Activated B cell treated with CpG ODN at 0.5 μM for 24 hours (primary cell): ENCODE measurements at places on chromosomes 7 and 10. TPM values are rescaled to one million over a fixed set of nuclear protein-coding genes. Genes with fewer than 3 reads are reported as not detected.

GRCh38 chr7:135322571-135323340 lies 89.1 kb downstream of the STRA8 start:
- no peak for DNase-seq

The TMEM209 gene
- 30.0 and 32.6 TPM in 2 replicates for total RNA-seq

GRCh38 chr7:55131142-55131929 lies 112.5 kb downstream of the EGFR start:
- no peak for DNase-seq

The FGL2 gene
- 5.7 and 6.7 TPM in 2 replicates for total RNA-seq

- no peak for DNase-seq
Observed at GRCh38 chr7:22235134-22235533, 121.8 kb downstream of the RAPGEF5 start.

The ZNF736 gene
- 54.4 and 71.6 TPM in 2 replicates for total RNA-seq

The CYP2E1 gene
- total RNA-seq, result 0.64 and 1.1 TPM in 2 replicates

DNA sequence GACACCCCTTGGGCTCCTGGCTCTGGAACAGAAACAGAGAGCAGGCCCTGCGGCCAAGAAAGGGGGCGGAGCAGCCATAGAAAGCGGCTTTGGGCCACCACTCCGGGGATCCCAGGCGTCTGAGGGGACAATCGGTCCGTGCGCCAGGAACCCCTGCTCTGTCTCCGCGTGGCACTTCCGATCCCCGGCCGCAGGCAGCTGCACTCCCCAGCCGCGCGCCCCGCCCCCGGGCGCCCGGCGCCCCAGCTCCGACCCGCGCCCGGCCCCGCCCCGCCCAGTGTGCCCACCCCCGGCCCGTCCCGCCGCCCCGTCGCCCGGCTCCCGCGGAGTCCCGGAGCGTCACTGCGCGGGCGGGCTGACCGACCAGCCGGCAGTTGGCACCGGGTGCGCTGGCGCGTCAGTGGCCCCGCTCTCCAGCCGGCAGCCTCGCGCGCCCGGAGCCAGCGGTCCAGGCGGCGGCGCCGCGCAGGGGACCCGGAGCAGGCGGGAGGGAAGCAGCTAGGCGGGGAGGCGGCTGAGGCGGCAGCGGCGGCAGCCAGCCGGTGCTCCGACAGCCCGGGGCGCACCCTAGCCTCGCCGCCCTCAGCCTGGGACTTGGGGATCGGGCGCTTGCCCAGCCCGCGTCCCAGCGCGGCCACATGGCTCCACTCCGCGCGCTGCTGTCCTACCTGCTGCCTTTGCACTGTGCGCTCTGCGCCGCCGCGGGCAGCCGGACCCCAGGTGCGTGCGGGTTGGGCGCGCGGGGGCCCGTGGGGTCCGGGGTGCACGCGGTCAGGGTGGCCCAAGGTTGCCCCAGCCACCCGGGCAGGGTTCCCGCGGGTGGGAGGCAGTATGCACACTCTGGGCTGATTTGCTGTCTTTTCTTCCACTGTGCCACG lies at the start of gene ADAMTS14:
Gene ADAMTS14, plus strand, starts transcription at position 342 of the 878 bp plus-strand sequence. Its CDS starts 297 bp downstream, at position 639.
- no peak for DNase-seq

DNA sequence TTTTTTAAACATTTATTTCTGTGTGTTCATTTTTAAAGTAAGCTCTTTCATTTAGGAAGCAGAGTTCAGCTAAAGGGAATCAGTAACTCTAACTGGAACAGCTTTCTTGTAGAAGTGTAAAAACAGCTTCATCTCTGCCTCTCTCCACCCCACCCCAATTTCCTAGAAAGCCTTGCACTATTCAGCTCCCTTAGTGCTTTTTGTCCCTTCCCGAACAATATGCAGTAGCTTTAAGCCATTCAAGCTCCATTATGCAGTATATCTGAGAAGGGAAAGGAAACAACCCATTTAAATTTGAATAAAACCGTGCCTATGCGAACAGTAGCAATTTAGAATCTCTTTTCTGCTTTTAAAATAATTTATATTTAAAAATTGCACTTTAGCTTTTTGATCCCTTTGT lies 134.5 kb downstream of the TRIL start:
- DNase-seq, result no peak

GRCh38 chr7:43764039-43764761 lies 5.7 kb downstream of the BLVRA start:
- DNase-seq, result no peak

The TIMM23B gene
- total RNA-seq, result 27.0 and 33.3 TPM in 2 replicates

The TSPAN13 gene
- 15.1 and 17.8 TPM in 2 replicates for total RNA-seq

DNA sequence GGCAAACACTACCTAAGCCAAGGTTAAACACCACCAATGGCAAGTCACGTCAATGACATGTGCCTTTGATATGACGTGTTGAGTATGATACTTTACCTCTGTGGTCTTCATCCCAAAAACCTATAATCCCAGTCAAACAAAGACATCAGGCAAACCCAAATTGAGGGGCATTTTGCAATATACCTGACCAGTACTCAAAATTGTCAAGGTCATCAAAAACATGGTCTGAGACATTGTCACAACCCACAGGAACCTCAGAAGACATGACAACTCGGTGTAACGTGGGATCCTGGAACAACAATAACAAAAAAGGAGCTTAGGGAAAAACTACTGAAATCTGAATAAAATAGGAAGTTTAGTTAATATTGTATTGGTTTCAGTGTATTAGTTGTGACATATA lies 7.2 kb downstream of the FAM237B start:
- no peak for DNase-seq

DNA sequence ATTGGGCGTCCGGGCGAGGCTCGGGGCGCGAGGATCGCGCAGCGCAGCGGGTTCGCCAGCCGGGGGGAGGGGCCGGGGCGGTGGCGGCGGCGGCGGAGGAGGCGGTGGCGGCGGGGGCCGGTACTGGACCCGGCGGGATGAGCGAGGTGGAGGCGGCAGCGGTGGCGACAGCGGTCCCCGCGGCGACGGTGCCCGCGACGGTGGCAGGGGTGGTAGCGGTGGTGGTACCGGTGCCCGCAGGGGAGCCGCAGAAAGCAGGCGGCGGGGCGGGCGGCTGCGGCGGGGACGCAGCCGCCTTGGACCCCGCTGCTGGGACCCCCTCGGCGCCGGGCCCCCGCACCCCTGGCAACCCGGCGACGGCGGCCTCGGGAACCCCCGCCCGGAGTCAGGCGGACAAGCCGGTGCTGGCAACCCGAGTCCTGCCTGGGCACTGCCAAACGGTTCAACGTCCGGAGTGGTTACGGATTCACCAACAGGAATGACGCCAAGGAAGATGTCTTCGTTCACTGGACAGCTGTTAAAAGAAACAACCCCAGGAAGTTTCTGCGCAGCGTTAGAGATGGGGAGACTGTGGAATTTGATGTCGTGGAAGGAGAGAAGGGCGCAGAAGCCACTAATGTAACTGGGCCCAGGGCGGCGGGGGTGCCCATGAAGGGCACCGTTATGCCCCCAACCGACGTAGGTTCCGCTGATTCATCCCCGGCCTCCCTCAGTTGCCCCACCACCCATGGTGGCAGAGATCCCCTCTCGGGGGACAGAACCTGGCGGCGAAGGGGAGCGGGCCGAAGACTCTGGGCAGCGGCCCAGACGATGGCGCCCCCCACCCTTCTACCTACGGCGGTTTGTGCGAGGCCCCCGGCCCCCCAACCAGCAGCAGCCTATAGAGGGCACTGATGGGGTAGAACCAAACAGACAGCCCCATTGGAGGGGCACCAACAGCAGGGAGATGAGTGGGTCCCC lies 100.3 kb upstream of the CPXM2 start:
- no peak for DNase-seq

DNA sequence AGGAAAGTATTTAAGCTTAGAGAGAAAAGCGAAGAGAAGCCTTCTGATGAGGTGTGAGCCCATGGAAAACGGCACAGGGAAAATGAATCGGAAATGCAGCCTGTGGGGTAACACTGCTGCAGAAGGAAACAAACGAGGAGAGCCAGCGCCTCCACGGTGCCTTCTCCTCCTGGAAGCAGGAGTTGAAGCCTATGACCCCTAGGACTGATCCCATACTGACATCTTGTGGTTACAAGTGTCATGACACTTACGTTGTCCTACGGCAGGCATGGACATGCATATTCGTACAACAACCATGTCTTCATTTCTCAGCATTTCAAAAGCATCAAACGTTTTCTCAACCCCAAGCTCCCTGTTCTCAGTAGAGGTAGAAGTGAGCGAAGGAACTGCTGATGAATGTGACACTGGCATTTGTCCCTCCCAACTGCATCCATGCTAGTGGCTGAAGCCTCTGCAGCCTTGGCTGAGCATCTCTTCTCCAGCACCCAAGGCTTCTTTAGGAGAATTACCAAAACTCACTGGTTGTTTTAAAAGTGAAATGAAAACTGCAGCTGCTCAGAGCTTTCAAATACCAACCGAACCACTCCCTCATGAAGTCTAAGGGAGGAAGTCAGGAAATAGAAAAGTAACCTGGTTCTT lies 160.2 kb downstream of the JAZF1 start:
- DNase-seq, result no peak

GRCh38 chr10:68348265-68348741 lies 15.6 kb upstream of the PBLD start:
- DNase-seq, result no peak

- DNase-seq, result no peak
Observed at GRCh38 chr7:20079080-20079479, 138.1 kb downstream of the MACC1 start.

DNA sequence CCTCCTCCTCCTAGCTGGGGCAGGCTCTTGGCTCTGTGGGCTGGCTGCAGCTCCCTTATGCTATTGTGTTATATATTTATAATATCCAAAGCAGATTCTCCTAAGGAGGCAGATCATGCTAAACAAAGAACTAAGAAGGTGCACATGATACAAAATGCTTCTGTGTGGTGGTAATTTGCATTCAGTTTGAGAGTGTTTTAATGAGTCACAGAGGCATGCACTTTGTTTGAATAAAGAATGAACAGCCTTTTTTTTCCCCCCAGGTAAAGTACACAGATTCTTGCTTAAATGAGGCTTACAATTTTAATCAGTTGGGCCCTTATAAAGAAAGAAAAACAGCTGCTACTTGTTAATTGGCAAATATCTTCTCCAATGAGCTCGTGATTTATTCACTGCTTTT lies 95.0 kb downstream of the FANK1 start:
- no peak for DNase-seq

DNA sequence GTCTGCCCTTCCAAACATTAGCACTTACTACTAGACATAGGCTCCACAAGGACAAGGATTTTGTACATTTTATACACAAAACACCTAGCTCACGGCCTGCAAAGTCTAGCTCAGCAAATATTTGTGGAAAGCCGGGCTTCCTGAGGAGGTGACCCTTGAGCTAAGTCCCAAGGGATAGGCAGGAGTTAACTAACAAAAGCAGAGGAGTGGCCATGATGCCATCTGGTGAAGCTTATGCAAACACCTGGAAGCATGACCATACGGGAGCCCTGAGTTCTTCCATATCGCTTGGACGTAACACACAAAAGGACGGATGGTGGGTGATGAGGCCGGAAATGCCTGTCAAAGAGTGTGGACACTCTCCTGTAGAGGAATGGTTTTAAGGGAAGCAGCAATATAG lies 25.9 kb upstream of the YAE1 start:
- DNase-seq, result no peak

- no peak for DNase-seq
Observed at GRCh38 chr7:1742555-1743303, 72.7 kb downstream of the ELFN1 start.

The SLC16A9 gene
- 0.81 and 1.2 TPM in 2 replicates for total RNA-seq

DNA sequence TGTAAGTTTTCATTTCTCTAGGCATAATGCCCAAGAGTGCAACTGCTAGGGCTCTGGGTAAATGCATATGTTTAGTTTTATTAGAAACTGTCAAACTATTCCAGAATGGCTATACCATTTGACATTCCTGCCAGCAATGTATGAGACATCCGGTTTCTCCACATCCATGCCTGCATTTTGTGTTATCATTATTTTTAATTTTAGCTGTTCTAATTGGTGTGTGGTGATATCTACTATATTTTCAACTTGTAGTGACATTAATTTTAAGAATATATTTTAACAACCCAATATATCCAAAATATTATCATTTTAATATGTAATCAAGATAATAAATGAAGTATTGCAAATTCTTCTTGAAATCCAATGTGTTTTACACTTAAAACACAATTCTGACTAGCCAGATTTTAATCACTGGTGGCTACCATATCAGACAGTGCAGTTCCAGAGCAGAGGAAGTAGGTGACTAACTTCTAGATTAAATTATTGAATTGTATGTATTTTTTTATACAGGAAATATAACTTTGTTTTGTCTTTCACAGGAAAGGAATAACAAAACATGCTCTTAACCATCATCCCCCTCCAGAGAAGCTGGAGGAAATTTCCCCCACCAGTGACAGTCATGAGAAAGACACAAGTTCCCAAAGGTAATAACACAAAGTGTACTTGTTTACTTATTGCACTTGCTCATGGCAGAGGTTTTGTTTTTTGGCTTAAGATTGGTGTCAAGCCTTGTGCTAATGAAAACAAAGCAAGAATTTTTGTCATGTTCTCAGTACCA lies 6.4 kb downstream of the FAM149B1 start:
- no peak for DNase-seq

The TMEM229A gene
- total RNA-seq, result not detected in 2 replicates

- DNase-seq, result no peak
Observed at GRCh38 chr7:1057416-1058291, 13.3 kb downstream of the GPR146 start.

DNA sequence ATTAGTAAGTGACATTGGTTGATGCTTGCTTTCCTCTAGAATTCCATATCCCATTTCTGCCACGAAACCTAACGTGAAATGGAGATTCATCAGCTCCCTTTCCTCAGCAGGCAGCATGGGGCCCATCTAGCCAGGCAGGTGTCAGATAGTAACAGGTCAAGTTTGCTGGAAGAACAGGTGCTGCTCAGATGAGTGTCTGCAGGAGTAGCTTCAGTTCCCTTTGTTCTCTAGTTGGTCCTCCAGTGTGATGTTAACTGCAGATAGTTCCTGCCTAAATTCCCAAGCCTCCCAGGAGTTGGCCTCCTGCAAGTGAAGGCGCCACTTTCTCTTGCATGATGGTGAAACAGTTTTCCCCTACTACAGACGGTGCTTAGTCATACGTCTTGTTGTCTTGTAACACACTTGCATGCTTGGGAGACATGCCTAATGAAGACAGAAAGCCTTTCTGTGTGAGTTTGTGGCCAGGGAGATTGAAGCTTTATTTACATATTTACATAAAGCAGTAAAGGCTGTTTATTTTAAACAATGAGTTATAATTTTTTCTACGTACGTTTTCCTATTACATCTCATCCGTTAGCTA lies 175.4 kb downstream of the CHN2 start:
- DNase-seq, result no peak

GRCh38 chr7:103292122-103292521 lies 5.1 kb upstream of the PMPCB start:
- no peak for DNase-seq

The CCZ1 gene
- total RNA-seq, result 81.7 and 85.3 TPM in 2 replicates

GRCh38 chr10:91340613-91341362 lies 69.4 kb upstream of the HECTD2 start:
- DNase-seq, result no peak

DNA sequence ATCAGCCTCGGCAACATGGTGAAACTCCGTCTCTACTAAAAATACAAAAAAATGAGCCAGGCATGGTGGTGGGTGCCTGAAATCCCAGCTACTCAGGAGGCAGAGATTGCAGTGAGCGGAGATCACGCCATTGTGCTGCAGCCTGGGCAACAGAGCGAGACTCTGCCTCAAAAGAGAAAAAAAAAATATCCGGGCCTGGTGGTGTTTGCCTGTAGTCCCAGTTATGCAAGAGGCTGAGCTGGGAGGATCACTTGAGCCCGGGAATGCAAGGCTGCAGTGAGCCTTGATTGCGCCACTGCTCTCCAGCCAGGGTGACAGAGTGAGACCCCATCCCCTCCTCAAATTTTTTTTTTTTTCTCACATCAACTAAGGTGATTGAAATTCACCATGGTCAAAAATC lies 42.8 kb downstream of the CDC123 start:
- no peak for DNase-seq
